ENCODE measurements at places on chromosomes 4 and X.

DNA sequence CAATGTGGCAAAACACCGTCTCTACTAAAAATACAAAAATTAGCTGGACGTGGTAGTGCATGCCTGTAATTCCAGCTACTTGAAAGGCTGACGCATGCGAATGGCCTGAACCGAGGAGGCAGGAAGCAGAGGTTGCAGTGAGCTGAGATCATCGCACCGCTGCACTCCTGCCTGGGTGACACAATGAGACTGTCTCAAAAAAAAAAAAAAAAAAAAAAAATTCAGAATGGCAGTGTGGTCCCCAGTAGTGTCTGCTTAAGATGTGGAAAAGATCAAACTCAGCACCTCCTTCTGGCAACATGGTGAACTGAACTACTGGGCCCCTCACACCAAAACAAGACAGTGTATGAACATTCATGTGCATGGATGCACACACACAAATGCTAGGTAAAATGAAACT is 32.2 kb downstream of the SMS start:
- DNase-seq = no peak

GRCh38 chr4:86926435-86927086 is 8.2 kb upstream of the AFF1 start:
- no peak for DNase-seq

GRCh38 chr4:57911203-57911602 is 801.0 kb upstream of the IGFBP7 start:
- DNase-seq = no peak

DNA sequence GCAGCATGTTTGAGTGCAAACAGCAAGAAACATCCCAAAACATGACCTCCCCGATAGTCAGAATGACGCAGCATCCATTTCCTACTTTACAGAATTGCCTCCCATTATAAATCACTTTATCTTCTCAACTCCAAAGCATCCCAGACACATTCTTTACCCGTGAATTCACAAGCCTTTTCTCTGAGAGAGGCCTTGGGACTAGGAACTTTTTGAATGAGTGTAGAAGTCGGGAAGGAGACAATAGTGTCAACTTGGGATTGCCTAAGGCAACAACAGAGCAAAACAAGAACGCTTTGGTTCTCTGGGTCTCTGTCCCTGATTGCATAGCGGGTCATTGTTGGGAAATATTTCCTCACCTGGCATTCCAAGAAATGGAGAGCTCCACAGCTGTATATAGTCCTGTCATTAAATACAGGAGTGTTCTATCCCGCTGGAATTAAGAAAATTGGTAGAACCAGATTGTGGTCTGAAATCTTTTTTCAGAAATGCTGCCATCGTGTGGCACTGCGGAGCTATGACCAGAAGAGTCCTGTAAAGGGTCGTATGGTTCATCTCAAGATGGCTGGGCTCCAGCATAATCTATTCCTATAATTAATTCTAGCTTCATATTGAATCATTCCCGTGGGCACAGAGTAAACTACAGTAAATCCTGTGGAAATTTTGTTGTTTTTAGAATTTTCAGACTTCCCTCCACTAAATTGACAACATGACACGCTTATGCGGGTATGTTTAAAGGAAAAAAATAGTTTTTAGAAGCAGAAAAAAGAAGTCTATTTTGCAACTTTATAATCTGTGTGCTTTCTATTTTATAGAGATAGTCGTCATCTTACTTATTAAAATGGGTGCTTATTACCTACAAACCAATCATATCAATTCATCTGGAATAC is 2.0 kb upstream of the SPP1 start:
- no peak for DNase-seq

DNA sequence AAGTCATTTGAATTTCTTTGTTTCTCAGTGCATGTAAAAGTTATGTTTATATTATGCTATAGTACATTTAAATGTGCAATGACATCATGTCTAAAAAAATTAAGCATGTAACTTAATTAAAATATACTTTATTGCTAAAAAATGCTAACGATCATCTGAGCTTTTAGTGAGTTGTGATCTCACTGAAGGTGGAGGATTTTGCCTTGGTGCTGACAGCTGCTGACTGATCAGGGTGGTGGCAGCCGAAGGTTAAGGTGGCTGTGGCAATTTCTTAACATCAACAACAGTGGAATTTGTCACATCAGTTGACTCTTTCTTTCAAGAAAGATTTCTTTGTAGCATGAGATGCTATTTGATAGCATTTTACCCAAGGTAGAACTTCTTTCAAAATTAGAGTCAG is 6.6 kb downstream of the ANAPC4 start:
- DNase-seq = no peak

- no peak for DNase-seq
Observed at GRCh38 chr4:75658876-75659275, 14.3 kb downstream of the G3BP2 start.

- DNase-seq = no peak
Observed at GRCh38 chr4:1763550-1764080, 29.5 kb upstream of the FGFR3 start.

DNA sequence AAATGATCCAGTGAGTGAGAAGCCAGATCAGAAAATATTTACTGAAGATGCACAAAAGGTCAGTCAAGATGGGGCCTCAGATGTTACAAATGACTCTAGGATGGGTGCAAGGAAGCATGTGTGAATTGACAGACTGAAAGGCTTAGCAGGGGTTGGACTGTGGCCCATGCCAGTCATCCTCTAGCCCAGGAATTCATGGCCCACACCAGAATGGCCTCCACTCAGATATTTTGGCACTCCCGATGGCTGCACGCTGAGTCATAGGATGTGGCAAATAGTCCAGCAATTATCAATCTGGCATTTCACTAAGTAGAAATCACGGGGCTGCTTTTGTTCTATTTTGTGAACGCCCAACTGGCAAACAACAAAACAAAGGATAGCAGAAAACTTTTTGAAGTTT is 406.5 kb downstream of the IQCM start:
- no peak for DNase-seq

- no peak for DNase-seq
Observed at GRCh38 chr4:101279377-101279871, 67.9 kb downstream of the PPP3CA start.

- DNase-seq = no peak
Observed at GRCh38 chrX:14930663-14931062, 57.4 kb downstream of the MOSPD2 start.

- DNase-seq = no peak
Observed at GRCh38 chr4:144723471-144723870, 77.5 kb downstream of the HHIP start.

- no peak for DNase-seq
Observed at GRCh38 chrX:20254712-20255299, 11.9 kb downstream of the RPS6KA3 start.

GRCh38 chr4:99028187-99028586 is 32.7 kb downstream of the METAP1 start:
- no peak for DNase-seq

DNA sequence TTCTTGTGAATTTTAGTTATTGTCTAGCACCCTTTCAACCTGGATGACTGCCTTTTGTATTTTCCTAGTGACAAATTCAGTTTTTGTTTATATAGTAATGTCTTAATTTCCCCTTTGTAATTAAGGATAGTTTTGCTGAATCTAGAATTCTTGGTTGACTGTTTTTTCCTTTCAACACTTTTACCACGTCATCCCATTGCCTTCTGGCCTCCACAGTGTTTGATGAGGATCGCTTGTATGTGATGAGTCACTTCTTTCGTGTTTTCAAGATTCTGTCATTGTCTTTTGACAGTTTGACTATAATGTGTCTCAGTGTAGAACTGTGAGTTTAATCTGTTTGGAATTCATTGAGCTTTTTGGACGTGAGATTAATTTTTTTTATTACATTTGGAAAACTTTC is 30.1 kb downstream of the KDM6A start:
- DNase-seq = no peak

All from stimulated activated CD4-positive, alpha-beta T cell treated with anti-CD3 and anti-CD28 coated beads, TNF-alpha, amount 100 ng/mL, for 1 hour (primary cell).